ENCODE measurements at places on chromosomes 7 and 10. TPM values are rescaled to one million over a fixed set of nuclear protein-coding genes. Genes with fewer than 3 reads are reported as not detected.

The EVX1 gene
- total RNA-seq = 0.25 TPM

The OPALIN gene
- total RNA-seq = not detected

The CPED1 gene
- 1.2 TPM for total RNA-seq

The HNRNPH3 gene
- 126 TPM for total RNA-seq

The OPN1SW gene
- total RNA-seq = not detected

The RBP4 gene
- 2.4 TPM for total RNA-seq

The SEMA4G gene
- 29.4 TPM for total RNA-seq

The HOXA5 gene
- 6.7 TPM for total RNA-seq

The TYW1B gene
- total RNA-seq = 2.4 TPM

The ZNF488 gene
- 3.9 TPM for total RNA-seq

The CCL24 gene
- not detected for total RNA-seq

The TMEM270 gene
- total RNA-seq = 1.1 TPM

The FAM25G gene
- total RNA-seq = not detected

The RTKN2 gene
- 7.9 TPM for total RNA-seq

The SFR1 gene
- total RNA-seq = 38.5 TPM

The GIMAP5 gene
- 0.57 TPM for total RNA-seq

The DGKB gene
- 0.05 TPM for total RNA-seq

The MSS51 gene
- total RNA-seq = 1.7 TPM

The ENTPD1 gene
- total RNA-seq = 0.37 TPM

The LRIT1 gene
- not detected for total RNA-seq

The NAT16 gene
- total RNA-seq = 2.0 TPM

The DYNC1I1 gene
- total RNA-seq = not detected

The ASB13 gene
- 25.9 TPM for total RNA-seq

The TSPAN33 gene
- 22.2 TPM for total RNA-seq

The GRM8 gene
- 0.05 TPM for total RNA-seq

The CTTNBP2 gene
- 5.4 TPM for total RNA-seq

The LRRC61 gene
- 12.0 TPM for total RNA-seq

The C10orf95 gene
- total RNA-seq = 2.1 TPM

The PPIF gene
- 85.0 TPM for total RNA-seq

The POLR1F gene
- 21.1 TPM for total RNA-seq

The LIPM gene
- not detected for total RNA-seq

The WEE2 gene
- total RNA-seq = not detected
